ENCODE measurements at places on chromosomes 3 and 15.

- no peak for DNase-seq
Measured at GRCh38 chr3:175018946-175019727, 160.0 kb downstream of the NAALADL2 start.

DNA sequence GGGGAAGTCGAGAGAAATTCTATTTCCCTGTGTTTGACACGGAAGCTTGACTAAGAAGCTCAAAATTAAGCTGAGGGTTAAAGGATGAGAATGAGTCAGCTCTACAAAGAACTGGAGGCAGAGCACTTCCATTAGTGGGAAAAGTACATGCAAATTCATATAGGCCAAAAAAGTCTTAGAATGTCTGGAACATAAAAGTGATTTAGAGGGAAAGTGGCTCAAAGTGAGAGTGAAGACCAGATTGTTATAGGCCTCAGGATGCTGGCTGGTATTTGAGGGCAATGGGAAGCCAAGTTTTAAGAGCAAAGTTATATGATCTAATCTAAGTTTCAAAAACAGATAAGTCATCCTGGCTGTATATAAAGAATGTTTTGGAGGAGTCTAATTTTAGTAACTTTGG lies 857.3 kb downstream of the NAALADL2 start:
- no peak for DNase-seq

- DNase-seq = no peak
Measured at GRCh38 chr3:193768070-193768394, 175.0 kb downstream of the OPA1 start.

DNA sequence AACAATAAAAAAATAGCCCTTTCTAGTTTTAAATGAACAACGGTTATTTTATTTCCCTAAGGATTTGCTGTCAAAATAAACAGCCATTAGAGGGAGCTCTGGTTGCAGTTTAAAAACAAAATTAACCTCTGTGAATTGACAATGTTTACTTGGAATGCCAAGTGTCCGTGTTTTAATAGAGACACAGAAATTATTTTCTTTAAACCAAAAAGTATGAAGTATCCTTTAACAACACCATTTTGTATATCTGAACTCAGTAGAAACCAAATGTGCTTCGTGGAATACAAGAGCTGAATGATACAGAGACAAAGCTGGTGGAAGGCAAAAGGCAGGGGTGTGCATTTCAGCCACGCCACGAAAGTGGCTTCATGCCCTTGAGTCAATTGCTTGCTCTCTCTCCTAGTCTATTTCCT lies 74.4 kb downstream of the MOBP start:
- DNase-seq = peak; percentile 19

GRCh38 chr3:11155341-11156025 lies 1.2 kb downstream of the HRH1 start:
- peak; percentile 85 for DNase-seq

All from urothelium cell line (cell line).